ENCODE measurements at places on chromosomes 13 and 19. TPM values are rescaled to one million over a fixed set of nuclear protein-coding genes. Genes with fewer than 3 reads are reported as not detected.

DNA sequence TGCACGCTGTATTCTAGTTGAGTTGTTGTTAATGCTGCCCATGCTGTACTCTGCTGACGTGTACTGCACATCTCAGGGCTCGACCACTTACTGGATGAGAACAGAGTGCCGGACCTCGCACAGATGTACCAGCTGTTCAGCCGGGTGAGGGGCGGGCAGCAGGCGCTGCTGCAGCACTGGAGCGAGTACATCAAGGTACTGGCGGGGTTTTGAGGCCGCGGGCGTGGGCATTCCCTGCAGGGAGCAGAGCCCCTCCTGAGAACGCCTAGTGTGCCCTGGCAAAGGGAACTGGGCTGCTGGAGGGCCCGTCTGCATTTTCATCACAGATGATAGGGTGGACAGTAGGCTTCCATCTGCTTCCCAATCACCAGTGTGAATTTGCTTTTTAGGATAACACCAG is 29.9 kb downstream of the CUL4A start:
- DNase-seq: no peak

DNA sequence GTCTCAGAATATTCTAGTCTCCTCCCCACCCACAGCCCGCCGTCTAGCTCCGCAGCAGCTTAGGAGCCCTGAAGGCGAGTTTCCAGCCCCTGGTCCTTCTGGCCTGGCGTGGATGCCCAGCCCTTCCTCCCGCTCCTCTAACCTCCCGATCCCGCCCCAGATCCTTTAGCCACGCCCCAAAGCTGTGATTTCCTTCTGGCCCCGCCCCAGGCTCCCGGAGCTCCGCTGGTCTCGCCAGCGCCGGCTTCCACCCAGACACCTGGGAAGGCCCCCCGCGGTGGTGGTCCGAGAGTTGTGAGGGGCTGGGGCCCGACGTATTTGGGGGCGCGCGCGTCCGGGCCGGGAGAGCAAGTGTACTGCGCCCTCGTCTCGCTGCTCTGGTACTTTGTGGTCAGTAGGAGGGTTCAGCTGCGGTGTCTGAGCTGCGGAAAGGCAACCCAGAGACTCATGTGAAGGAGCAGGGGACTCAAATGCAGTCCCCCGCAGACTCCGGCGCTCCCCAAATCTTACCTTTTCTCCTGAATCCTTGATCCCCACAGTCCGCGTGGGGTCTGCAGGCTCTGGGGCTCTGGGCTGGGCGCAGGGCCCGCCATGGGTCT is at the start of gene CGB7:
TSS of gene CGB7 (minus strand) at position 114 of the 599 bp plus-strand sequence. CDS start 2,374 bp downstream, outside the sequence.
- DNase-seq: no peak

DNA sequence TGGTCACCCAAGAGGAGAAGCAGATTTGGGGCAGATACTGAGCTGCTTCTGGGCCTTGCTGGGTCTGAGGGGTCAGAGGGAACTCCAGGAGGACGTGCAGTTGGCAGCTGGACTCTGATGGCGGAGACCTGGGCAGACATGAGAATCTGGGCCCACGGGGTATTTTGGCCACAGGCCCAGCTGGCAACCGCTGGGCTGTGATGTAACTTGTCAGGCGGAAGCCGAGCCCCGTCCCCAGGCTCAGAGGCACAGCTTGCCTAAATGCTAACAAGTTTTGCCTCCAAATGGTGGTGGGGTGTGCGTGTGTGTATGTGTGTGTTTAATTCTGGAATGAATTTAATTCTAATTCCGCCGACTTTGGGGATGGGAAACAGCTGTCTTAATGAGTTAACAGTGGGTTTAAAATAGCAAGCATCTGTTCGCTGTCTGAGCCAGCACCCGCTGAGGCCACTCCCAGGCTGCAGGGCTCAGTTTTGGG is 11.6 kb downstream of the ZNRF4 start:
- DNase-seq: peak; percentile 46

GRCh38 chr19:5775668-5776309 is 8.8 kb downstream of the PRR22 start:
- DNase-seq: no peak

- DNase-seq: no peak
Measured at GRCh38 chr19:40663695-40664692, 26.5 kb downstream of the NUMBL start.

DNA sequence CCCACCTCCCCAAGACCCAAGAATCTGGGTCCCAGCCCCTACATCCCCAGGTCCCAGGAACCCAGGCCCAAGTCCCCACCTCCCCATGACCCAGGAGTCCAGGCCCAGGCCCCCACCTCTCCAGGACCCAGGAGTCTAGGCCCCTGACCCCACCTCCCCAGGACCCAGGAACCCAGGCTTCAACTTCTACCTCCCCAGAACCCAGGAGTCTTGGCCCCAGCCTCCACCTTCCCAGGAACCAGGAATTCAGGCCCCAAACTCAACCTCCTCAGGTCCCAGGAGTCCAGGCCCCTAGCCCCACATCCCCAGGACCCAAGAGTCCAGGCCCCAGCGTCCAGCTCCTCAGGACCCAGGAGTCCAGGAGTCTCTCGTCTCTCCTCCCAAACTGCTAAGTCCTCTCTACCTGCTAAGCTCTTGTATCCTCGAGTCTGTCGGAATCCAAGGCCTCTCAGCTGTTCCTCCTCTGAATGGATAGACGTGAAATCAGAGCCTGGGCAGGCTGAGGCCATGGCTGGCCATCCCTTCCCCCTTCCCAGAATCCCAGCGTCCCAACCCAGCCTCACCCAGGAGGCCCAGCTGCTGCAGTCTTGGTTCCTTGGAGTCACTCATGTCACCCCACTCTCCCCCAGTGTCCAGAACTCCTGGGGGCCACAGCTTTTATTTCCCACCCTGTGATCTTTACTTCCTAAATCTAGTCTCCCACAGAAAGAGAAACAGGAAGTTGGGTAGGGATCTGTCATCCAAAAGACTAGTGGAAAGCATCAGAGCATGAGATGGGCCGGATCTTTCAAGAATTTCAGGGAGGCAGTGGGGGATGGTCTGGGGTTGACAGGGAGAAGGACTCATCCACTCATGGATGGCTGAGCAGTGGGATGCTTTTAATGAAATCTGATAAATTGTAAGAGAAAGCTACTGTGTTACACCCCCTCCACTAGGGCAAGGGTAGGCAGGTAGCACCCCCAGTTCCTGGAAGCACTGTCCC is at the start of gene CD209:
TSS of gene CD209 (minus strand) at position 632 of the 982 bp plus-strand sequence. CDS start at position 609, 23 bp downstream.
- DNase-seq: no peak

GRCh38 chr13:104326523-104326922 is 1260.3 kb upstream of the SLC10A2 start:
- no peak for DNase-seq

DNA sequence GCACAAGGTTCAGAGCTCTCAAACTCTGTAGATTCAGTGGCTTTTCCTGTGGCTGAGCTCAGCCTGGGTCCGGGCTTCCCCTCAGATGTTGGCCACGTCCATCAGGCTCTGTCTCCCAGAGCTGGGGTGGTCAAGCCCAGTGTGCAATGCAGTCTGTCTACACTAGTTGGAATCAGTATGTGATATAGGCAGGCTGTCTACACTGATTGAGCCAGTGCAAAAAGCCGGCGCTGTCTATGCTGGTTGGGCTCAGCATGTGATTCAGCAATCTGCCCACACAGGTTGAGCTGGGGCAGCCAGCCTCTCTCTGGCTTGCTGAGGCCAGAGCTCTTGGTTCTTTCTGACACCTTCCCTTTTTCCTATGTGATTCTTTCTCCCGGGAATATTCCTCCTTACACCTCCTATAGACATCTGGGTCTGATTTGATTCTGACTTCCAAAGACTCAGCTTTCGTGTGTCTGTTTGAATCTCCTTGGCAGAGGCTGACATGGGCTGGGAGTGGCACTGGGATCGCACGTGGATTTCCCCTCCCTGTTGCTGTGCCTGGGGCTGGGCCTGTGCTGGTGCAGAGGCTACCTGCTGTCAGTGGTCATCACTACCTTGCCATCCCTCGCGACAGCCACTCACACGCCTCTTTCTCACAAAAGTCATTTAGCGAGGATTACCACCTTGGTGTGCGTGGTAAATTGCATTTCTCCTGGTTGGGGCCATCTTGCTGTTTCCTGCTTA is 9.3 kb downstream of the CHST8 start:
- no peak for DNase-seq

- no peak for DNase-seq
Measured at GRCh38 chr19:17332360-17332676, 2.3 kb downstream of the ANO8 start.

DNA sequence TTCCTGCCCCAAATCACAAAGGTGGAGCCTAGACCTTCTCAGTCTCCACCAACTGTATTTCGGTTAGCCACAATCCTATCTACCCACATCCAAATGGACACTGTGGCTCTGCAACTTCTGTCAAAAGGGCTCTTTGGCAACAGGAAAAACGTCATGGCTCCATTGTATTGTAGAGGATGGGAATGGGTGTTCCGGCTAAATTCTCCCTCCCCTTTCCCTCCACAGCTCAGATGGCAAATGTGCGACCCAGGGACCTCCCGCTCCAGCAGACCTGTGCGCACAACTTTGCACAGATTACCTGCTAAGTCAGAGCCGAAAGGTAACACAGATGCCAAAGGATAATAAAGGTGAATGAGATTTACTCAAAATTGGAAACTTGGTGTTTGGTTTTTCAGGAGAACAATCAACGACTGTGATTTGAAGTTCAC is 968 bp upstream of the KL start:
- no peak for DNase-seq

GRCh38 chr19:38666663-38667511 is 19.4 kb downstream of the ACTN4 start:
- no peak for DNase-seq

DNA sequence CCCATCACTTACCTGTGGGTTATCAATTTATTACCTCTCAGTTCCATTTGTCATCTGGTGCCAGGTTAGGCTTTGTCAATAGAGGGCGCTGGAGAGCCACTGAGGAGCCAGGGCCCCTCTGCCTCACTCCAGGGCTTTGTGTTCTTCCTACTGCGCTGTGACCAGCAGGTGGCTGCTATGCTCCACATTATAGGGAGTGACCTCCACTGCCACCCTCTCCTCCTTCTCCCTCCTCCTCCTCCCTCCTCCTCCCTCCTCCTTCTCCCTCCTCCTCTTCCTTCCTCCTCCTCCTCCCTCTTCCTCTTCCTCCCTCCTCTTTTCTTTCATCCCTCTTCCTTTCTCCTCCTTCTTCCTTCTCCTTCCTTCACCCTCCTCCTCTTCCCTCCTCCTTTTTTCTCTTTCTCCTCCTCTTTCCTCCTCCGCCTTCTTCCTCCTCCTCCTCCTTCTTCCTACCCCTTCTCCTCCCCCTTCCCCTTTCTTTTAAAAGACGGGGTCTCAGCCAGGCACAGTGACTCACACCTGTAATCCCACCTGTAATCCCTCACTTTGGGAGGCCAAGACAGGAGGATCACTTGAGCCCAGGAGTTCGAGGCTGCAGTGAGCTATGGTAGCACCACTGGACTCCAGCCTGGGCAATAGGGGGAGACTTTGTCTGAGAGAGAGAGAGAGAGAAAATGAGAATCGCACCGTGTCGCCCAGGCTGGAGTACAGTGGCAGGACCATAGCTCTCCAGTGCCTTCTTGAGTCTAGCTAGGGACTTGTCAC is 10.3 kb upstream of the ZBTB32 start:
- peak; percentile 74 for DNase-seq

DNA sequence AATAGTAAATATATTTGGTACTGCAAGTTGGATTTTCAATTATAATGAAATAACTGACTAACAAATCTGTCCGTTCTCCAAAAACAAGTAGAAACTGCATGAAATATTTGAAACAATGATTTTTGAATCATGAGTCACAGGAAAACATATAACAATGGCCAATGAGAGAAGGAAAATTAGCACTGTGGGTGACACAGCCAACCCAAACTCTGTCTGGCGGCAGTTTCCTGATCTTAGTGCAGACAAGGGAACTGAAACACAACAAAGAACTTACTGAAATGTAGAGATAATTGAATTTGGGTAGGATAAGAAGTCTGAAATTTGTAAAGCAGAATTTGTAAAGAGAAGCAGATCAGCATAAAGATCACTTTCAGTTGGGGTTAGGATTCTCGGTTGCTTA is 2743.3 kb upstream of the PCDH20 start:
- DNase-seq: no peak

DCT gene
- polyA plus RNA-seq: 0.37 TPM

PTBP1 gene
- polyA plus RNA-seq: 298 TPM

LYPD5 gene
- 0.46 TPM for polyA plus RNA-seq

CYP2A6 gene
- 0.54 TPM for polyA plus RNA-seq

PPP2R1A gene
- 355 TPM for polyA plus RNA-seq

PRODH2 gene
- 1.0 TPM for polyA plus RNA-seq

Data from right lung (tissue), 10 donors.